ENCODE measurements at places on chromosomes 12 and 14.

DNA sequence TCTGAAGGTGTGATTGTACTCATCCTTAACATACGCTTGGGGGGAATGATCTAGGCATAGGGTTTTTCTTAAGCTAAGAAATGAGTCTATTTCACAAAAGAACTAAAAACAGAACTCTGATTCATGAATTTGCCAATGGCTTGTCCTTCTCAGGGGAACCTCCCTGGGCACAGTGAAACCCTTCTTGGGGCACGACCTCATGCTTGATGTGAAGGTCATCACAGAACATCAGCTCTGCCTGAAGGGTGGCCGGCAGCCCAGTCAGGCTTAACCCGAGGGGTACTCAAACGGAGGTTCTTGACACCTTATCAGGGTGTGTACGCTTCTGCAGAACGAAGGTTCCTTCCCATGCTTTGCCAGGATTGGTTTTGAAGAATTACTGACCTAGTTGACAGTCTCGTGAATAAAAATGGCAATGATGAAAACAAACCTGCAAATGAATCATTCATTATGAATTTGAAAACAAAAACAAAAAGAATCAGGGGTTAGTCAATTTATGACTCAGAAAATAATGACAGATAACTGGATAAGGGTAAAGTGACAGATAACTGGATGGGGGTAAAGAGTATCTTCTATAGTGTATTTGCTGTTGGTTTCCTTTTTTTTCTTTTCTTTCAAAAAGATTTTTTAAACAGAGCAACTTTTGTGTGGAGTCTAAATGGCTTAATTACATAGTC is 86.4 kb downstream of the GALNT8 start:
- DNase-seq: no peak

GRCh38 chr14:65255029-65255545 is 152.8 kb upstream of the MAX start:
- DNase-seq: no peak

GRCh38 chr14:53696217-53696965 is 260.2 kb downstream of the BMP4 start:
- no peak for DNase-seq

- no peak for DNase-seq
Observed at GRCh38 chr12:124852329-124852831, 11.3 kb downstream of the SCARB1 start.

DNA sequence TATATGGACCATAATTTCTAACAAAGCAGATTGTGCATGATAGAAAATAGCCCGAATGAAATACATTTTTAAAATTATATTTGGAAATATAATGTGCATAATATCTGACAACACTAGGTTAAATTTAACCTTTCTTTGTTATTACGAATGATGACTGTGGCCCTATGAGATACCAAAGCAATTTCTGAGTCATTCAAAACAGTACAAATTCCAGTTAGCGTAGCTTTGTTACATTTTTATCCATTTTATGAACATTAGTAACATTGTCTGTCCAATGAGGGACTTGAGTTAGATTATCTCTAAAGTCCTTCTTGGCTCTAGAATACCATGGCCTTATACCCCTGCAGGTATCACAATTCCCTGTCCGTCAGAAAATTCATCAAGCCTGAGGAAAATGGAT is 39.0 kb upstream of the REP15 start:
- DNase-seq: no peak

- no peak for DNase-seq
Observed at GRCh38 chr14:61146899-61147298, 134.2 kb downstream of the TMEM30B start.

GRCh38 chr12:84786622-84787021 is 126.0 kb downstream of the SLC6A15 start:
- no peak for DNase-seq

- no peak for DNase-seq
Observed at GRCh38 chr14:42141328-42141727, 534.7 kb downstream of the LRFN5 start.

DNA sequence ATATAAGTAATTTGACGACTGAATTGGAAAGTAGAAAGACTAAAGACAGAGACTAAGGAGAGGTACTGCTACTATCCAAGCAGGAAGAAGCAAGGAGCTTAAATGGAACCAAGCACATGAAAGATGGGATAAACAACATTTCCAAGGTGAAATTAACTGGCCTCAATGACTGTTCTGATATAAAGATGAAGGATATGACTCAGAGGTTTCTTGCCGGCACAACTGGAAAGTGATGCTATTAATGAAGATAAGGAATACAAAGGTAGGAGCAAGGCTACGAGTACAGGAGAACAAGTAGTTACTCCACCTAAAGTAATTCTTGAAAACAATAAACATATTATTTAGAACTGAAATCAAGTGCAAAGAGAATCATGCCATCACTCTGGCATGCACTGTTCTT is 6.4 kb downstream of the SNX6 start:
- no peak for DNase-seq

DNA sequence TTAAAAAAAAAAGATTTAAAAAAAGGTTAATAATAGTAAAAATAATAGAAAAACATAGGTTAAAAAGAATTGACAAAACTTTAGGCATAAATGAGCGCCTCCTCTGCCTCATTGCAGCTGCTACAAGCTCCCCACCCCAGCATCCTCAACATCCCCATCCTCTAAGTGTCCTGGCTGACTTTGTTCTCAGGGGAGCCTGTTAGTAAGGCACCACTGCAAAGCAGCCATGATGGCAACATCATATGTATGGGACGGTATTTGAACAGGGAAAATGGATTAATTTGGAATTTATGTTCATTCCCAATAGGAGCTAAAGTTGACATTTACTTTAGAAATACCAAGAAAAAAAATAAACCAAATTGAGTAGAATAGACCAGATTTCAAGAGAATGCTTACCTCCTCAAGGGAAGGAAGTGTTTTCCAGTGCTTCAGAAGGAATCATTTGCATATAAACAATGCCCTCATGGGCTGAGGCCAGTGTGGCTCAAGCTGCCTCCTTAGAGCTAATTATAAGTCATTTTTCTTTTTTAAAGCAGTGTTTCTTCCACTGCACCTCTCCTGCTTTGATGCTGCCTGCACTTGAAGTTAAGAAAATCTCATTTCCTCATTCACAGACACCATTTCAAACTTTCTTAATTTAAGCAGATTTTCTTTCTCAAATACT is 59.6 kb downstream of the DACT1 start:
- DNase-seq: no peak

GRCh38 chr12:22626406-22626805 is 1.4 kb downstream of the ETNK1 start:
- DNase-seq: no peak

DNA sequence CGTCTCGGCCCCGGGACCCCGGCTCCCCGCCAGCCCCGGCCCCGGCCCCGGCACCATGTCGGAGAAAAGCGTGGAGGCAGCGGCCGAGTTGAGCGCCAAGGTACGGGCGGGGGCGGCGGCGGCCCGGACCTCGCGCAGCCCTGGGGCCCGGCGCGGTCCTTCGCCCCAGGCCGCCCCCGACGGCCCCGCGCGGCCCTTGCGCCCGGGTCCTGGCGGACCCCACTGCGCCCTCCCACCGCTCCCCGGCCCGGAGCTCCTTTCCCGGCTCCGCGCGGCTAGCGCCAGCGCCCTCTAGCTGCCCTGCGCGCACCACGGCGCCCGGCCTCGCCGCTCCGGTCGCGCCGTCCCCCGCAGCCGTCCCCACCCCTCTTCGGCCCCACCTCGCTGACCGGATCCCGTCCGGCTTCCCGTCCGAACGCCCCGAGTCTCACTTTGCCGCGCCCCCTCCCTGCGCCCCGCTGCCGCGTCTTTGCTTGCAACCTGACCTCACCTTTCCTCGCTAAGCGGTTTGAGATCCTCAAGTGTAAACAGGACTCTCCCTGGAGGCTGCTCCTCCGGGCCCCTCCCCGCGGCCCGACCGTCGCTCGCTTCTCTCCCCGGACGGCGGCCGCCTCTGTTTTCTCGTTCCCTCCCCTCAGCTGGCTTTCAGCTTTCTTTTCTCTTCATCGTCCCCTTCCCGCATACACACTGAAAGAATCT is 637 bp downstream of the PTMS start:
- DNase-seq: peak; percentile 87

Measured in heart right ventricle (tissue), 16 donors.